Hippocampal formation (tissue), 2 donors: ENCODE measurements at places on chromosomes 16 and 17.

DNA sequence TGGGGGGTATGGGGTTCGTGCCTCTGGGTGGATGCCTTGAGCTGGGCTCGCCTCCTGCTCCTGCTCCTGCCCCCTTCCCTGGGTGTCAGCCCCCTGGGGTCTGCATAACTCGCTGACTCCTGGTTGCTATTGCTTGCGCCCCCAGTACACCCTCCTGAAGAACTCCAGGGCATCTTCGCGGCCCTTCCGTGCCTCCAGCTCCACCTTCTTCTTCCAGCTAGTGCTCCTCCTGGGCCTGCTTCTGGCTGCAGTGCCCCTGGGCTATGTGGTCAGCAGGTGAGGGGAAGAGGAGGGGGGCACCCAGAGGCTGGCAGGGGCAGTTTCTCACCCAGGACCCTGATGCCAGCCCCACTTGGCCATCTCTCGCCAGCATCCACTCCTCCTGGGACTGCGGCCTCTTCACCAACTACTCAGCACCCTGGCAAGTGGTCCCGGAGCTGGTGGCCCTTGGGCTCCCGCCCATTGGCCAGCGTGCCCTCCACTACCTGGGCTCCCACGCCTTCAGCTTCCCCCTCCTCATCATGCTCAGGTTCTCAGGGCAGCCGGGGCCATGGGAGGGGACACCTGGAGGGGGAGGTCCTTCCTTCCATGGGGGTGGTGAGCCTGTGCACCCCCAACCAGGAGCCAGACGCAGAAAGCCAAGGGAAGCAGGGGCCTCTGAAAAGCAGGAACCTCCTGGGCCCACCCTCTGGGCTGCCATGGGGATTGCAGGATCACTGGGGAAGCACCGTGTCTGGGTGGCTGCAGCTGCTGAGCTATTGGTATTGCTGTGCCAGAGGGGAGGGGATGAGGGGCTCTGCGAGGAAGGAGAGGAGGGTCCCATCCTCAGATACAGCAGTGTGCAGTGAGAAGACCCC lies 7.8 kb upstream of the C17orf99 start:
- DNase-seq = no peak

- no peak for DNase-seq
These were observed 21.3 kb downstream of the DEF8 start for GRCh38 chr16:89969741-89970410.

DNA sequence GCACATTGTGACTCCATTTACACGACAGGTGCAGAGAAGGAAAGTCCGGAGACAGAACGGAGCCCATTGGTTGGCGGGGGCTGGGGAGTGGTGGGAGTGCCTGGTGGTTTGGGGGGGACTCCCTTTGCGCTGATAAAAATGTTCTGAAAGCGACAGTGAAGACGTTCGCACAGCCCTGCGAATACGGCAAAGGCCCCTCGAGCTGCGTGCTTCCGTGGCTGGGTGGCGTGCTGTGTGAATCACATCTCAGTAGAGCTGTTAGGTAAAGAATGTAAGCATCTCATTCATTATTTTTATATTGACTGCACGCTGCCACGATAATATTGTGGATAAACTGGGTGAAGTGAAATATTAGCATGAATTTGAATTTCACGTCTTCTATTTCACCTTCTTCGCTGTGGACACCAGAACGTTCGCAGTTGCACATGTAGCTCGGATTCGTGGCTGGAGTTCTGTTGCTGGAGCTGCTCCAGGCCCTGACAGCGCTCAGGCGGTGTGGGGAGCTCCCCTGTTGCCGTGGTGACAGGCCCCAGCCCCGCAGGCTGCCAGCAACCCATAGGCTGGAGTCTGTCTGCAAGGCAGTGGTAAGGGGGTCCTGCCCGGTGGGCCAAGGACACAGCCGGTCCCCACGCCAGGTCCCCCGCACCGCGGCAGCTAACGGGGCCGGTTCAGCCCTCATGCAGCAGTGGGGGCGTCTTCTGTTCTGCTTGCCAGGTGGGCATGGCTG lies 44.6 kb downstream of the SOX8 start:
- DNase-seq = peak; percentile 56

GRCh38 chr16:77780378-77780837 lies 8.0 kb upstream of the VAT1L start:
- DNase-seq = no peak

GRCh38 chr17:65956814-65957213 lies 235.1 kb downstream of the CEP112 start:
- DNase-seq = no peak
